ENCODE measurements at places on chromosomes 3 and 15.

DNA sequence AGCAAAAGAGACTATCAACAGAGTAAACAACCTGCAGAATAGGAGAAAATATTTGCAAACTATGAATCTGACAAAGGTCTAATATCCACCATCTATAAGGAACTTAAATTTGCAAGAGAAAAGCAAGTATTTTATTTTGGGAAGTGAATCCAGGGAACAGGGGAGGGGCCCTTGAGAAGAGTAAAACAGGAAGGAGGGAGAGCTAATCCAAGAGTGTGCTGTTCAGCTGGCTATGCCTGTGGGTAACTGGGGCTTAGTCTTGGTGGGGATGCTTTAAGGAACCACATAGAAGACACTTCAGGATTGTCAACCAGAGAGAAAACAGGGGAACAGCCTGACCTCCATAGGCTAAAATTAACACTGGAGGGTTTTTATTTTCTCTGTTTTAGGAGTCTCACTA, 3.9 kb upstream of the HHLA2 start:
- DNase-seq: no peak

- DNase-seq: no peak
Observed at GRCh38 chr3:30764891-30765290, 129.6 kb downstream of the GADL1 start.

GRCh38 chr3:43372809-43373559, 86.6 kb downstream of the SNRK start:
- peak; percentile 42 for DNase-seq

DNA sequence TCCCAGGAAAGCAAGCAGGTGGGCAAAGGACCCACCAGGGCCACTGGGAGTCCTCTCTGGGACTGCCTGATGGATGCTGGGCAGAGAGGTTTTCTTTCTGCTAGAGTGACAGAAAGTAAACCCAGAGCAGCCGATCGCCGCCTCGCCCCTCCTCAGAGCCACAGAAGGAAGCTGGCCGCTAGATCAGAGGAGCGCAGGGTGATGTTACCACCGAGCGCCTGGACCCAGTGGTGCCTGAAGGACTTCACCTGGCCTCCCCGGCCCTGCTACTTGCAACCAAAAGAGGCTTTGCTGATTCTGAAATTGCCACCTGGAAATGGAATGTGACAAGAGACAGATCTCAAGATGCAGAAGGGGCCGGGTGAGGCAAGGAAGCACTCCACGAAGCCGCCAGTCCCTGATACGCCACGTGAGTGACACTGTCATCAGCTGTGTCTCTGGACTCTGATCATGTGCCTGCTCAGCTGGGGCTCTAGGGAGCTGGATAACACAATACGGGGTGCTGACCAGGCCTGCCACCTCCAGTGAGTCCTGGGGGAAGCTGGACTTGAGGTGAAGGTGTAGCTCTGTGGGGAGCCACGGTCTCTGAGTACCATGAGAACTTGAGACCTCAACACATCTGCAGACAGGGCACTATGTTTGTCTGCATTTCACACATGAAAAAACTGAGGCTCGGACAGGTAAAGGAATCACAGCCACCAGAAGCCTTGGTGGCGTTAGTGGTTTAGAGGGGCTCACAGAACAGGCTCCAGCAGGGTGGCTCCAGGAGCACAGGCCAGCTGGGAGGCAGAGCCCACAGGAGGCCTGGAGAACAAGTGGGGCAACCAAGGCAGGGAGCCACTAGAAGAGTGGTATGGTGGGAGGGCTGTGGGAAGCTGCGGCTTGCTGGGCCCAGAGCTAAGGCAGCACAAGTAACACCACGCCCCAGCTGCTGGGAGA, 137.9 kb upstream of the PRR20G start:
- no peak for DNase-seq

- DNase-seq: no peak
Observed at GRCh38 chr3:58555203-58555602, 18.2 kb upstream of the ACOX2 start.

- no peak for DNase-seq
Observed at GRCh38 chr3:41239587-41239986, 40.3 kb downstream of the CTNNB1 start.

GRCh38 chr3:191634902-191635301, 173.9 kb downstream of the PYDC2 start:
- DNase-seq: no peak

GRCh38 chr15:88741671-88742070, 61.6 kb upstream of the ACAN start:
- no peak for DNase-seq

DNA sequence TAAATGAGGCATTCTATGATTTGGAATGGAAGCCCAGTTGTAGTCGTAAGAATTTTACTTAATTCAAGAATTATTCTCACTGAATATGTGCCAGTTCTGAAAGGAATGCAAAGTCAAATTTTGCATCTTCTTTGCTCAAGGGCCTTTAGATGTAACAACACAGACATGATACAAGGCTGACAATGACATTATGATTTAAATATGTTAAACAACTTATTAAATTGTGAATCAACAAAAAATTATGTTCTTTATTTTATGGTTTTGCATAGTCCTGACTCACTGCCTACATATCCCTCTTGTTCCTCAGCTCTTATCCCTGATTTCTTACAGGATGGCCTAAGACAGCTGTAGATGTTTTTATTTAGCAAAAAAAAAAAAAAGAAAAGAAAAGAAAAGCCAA, 170.9 kb upstream of the NR2E3 start:
- no peak for DNase-seq

- no peak for DNase-seq
Observed at GRCh38 chr3:197593046-197593380, 37.2 kb upstream of the BDH1 start.

- DNase-seq: no peak
Observed at GRCh38 chr3:112261742-112262141, 32.3 kb downstream of the SLC9C1 start.

DNA sequence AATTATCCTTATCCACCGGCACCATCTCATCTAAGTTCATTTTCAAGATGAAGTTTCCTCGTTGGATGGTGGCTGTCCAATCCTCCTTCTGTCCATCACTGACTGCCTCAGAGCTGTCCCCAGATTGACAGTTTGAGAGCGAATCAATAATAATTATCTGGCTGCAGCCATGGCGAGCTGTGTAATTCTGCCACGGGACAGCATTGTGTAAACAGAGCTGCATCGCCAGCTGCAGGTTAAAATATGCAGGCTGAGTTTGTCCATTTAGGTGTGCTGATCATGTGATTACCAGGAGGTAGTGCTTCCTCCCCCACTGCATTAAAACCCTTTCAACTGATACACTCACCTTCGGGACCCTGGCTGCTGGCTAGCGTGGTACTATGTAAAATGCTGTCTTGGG, 461.9 kb upstream of the ONECUT1 start:
- peak; percentile 92 for DNase-seq

DNA sequence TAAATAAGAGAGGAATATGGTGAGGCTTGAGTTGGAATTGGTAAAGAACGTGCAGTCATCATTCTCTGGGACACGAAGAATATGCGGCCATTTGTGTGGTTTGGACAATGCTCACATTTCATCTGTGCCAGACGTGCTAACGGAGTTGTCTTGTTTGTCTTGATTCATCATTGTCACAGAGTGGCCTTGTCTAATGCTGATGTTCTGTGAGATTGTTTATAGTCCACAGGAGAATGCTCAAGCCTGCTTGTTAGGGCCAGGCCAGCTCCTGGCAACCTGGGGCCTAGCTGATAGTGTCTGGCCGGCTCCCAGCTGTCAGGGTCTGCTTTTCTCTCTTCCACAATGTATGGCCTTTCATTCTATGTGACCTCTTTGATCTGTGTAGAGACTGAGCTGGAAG, 384.7 kb downstream of the EDEM1 start:
- no peak for DNase-seq
